ENCODE measurements at places on chromosomes 16 and 17.

GRCh38 chr17:31492880-31493655 lies 101.6 kb downstream of the RAB11FIP4 start:
- peak; percentile 29 for DNase-seq

DNA sequence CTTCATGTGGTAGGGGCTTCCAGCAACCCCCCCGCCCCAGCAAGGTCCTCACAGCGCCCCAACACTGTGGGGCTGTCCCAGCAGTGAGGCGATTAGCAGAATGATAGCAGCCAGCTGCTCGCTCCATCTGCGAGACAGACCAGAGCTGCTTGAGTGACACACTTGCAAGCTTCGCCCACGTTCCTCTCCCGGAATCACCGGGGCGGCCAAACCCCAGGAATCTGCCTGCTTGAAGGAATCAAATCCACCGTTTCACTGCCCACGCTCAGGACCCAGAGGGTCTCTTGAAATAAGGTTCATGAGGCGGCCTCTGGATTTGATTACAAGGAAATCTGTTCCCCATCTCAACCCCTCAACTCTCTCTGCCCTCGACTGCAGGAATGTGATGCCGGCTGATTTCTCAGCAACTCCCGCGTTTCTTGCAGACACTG lies 356.0 kb downstream of the C16orf95 start:
- DNase-seq = no peak

- no peak for DNase-seq
Observed at GRCh38 chr17:20228410-20228809, 219.3 kb downstream of the SPECC1 start.

DNA sequence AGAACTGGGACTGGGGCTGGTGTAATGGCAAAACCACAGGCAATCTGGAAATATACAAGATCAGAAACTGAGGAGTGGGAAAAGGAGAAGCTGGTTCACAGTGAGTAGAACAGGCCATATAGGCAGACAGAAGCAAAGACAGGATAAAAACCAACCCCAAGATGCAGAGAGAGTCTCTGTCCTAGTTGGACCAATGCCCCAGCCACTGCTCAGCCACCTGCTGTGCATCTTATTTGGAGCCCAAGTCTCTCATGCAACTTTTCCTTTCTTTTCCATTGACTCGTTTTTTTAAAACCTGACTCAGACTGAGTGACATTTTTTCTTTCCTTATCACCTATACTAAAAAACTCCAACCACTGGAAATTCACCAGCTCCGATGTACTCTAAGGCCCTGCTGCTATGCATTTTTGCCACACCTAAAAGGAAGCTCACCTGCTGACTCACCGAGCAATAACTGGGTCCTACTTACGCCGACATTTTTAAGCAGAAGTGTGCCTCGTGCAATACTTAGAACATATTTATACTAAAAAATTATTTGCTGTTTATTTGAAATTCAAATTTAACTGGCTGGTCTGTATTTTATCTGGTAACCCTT lies 100.8 kb upstream of the XYLT1 start:
- DNase-seq = no peak

GRCh38 chr17:29578626-29579485 lies 10.4 kb downstream of the TP53I13 start:
- no peak for DNase-seq

GRCh38 chr17:50036455-50037261 lies 19.3 kb upstream of the ITGA3 start:
- DNase-seq = no peak

DNA sequence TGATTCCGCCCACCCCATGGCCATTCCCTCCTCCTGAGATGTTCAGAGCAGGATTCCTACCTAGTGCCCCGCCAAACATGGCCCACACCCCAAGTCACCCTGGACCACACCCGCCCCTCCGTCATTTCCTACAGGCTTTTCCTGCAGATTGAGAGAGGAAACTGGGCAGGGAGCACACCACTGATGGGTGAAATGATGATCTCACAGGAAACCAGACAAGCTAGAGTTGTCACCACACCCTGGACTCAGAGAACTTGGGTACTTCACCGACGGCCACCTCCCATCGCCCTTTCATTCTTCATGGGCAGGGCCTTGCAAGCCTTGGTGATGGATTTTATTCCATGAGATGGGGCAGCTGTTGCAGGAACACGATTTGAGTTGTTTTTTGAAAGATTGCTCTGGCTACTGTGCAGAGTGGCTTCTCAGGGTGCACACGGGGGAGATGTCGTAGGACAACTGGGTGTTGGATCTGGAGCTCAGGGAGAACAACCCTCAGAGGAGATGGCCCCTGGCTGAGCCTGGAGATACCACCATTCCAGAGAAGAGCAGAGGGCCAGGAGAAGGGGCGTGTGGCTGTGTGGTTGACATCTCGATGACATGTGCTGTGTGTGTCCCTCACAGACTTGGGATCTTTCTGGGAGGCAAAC lies 7.4 kb upstream of the B9D1 start:
- DNase-seq = no peak

DNA sequence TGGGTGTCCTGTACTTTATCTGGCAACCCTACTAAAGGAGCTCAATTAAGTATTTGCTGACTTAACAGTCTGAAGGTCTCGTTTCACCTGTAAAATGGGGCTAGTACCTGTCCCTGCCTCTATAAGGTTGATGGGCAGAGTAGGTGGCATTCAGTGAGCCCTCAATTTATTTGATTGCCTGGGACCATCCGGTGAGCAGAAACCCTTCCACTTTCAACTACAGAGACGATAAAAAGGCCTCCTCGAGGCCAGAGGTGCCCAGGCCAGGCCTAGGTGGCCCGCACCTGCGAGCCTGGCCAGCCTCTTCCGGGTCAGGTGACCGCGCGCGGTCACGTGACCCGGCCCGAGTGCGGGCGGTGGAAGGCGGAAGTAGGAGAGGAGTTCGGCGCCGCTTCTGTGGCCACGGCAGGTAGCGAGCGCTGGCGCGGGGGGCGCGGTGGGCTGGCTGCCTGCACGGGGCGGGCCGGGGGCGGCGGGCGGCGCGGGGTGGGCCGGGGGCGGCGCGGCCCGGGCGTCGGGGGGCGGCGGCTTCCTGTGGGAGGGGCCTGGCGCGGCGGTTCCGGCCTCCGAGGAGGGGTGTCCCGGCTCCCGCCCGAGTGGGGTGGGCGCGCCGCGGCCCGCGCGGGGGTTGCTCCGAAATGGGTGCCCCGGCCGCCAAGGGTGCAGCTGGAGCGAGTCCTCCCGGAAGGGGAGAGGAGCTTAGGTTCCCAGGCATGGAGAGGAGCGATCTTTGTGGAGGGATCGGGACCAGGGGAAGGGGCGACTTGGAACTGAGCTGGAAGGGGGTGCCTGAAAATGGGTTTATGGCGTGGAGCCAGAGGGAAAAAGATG lies at the start of gene WWP2:
Gene WWP2 (plus strand): TSS at position 350 of the 831 bp plus-strand sequence. CDS start 24,679 bp downstream, outside the sequence.
- DNase-seq = peak; percentile 23

DNA sequence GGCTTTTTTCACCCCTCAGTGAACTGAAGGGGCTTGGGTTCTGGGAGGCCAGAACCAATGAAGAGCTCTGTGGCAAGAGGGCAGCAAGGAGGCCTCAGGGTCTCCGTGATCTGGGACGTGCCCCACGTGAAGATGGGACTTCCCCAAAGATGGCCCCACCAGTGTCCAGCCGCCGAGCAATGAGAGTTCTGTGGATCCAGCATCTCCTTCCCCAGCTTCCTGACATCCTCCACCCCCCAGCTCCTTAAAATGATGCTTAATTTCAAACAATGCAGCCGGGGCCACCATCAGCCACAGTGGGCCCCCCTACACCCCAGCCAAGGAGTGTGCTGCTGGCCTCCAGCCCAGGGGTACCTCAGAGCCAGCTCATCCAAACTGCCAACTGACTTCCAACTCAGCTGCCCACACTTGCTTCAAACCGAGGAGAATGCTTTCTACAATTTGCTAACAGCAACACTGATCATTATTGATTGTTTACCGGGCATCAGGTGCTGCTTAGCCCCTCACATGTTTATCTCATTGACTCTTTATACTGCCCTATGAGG lies 5.9 kb upstream of the SPPL2C start:
- DNase-seq = no peak

GRCh38 chr16:67697422-67698185 lies 21.5 kb downstream of the GFOD2 start:
- DNase-seq = no peak

DNA sequence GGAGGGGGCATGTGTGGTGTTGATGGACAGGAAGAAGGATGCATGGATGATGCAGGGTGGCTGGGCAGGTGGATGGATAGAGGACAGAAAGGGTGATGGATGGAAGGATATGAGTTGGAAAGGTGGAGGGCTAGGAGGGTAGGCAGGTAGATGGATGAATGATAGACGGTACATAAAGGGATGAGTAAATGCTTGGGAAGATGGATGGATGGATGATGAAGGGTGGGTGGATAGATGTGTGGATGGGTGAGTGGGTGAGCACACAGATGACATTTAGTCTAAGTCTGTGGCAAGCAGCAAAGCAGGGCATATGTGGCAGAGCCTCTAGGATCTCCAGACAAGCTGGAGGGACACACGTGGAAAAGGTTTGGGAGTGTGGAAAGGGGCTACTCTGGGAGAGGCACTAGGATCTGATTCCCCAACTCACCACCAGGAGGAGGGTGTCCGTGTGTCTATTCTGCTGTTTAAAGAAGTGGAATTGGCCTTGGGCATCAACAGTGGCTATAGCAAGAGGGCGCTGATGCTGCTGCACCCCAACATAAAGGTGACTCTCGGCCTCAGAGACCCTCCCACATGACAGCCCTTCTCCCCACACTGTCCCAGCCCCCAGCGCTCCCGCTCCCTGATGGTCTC lies 8.2 kb downstream of the PLD2 start:
- DNase-seq = no peak

- no peak for DNase-seq
Observed at GRCh38 chr16:26642047-26642664, 424.6 kb upstream of the C16orf82 start.

DNA sequence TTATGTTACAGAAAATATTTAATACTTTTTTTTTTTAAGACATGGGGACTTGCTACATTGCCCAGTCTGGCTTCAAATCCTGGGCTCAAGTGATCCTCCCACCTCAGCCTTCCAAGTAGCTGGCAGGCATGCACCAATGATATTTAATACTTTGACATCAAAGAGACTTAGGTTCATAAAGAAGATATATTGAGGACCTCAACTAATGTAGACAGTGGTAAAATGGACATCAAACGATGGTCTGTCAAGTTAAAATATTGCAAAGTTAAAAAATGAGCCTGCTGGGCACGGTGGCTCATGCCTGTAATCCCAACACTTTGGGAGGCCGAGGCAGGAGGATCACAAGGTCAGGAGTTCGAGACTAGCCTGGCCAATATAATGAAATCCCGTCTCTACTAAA lies 8.7 kb downstream of the TEFM start:
- DNase-seq = no peak

GRCh38 chr16:84239141-84239769 lies 557 bp downstream of the KCNG4 start:
- no peak for DNase-seq

DNA sequence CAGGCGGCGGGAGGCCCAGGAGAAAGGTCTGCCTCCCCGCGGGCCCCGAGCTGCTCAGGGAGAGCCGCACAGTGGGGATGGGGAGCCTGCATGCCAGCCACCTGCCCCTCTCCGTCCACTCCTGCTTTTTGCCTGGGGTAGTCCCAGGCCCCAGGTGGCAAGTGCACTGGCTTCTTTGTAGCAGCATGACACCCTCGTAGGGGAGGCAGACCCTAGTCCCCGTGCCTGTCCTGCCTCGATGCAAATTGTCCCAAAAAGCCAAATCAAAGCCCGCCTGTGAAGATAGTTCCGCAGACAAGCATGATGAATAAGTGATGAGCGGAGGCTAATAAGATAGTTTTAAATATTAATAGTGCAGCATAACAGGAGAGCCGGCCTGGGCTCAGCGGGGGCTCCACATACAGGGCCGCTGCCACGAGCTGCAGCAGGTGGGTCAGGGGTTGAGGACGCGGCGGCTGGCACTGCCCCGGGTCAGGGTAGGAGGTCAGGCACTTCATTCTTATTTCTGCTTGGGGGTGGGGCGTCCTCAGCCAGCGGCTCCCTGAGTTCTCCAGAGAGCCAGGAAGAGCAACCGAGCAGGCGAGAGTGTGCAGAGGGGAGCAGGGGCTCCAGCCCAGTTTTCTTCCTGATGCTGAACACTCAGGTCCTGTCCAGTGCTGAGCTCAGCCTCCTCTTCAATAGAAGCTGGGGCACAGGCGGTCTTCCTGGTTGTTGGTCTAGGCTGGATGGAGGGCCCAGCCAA lies 26.8 kb downstream of the GINS2 start:
- DNase-seq = no peak

DNA sequence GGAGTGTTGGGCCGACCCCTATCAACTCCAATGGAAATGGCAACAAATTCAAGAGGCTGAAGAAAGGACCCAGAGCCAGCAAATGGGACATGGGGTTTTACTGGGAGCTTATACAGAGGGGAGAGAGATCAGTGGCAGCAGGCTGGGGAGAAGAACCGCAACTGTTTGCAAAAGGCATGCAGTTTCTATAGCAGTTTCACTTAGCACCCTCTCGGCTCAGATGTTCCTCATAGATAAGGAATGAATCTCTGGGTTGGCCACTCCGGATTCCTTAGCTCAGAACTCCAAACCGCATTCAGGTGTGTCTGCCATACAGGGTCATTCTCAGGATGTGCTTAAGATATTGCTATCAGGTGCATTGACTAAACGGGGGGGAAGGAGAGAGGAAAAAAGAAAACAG lies 71.1 kb upstream of the RPL38 start:
- no peak for DNase-seq

DNA sequence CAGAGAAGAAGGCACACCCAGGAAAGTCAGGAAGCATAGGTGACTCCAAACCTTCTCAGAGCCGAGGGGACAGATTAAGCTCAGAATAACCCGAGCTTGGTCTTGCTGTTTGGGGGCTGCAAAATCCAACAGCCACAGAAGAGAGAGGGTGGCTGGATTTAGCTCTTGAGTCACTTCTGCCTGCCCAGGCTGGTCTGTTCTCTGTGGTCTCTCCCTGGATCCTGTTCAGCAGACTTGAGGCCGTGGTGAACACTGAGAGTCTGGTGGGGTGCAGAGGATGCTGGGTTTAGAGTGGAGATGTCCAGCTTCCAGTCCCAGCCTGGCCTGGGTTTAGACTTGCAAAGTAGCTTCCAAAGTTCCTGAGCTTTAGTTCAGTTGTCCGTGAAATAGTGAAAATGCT lies 8.8 kb downstream of the SLC26A11 start:
- no peak for DNase-seq

- no peak for DNase-seq
Observed at GRCh38 chr17:14739656-14740431, 439.0 kb downstream of the HS3ST3B1 start.

- peak; percentile 17 for DNase-seq
Observed at GRCh38 chr17:48492401-48493298, 38.2 kb downstream of the HOXB1 start.

GRCh38 chr16:22328081-22328725 lies 31.0 kb downstream of the POLR3E start:
- no peak for DNase-seq
